ENCODE measurements at places on chromosomes 1 and 21. TPM values are rescaled to one million over a fixed set of nuclear protein-coding genes. Genes with fewer than 3 reads are reported as not detected.

Gene CFHR3
- not detected for total RNA-seq

Gene ARHGAP30
- total RNA-seq, result 204 TPM

Gene CD84
- total RNA-seq, result 135 TPM

Gene ATP1B1
- 25.0 TPM for total RNA-seq

Gene PRKAA2
- not detected for total RNA-seq

Gene NBPF19
- total RNA-seq, result 54.2 TPM

Gene PLEKHN1
- 2.5 TPM for total RNA-seq

Gene PTPN14
- total RNA-seq, result 0.10 TPM

Gene TEX38
- not detected for total RNA-seq

Measured in CD4-positive, CD25-positive, alpha-beta regulatory T cell (primary cell).